ENCODE measurements at places on chromosomes 4 and X.

GRCh38 chr4:59122626-59123025, 2012.4 kb upstream of the IGFBP7 start:
- no peak for DNase-seq

DNA sequence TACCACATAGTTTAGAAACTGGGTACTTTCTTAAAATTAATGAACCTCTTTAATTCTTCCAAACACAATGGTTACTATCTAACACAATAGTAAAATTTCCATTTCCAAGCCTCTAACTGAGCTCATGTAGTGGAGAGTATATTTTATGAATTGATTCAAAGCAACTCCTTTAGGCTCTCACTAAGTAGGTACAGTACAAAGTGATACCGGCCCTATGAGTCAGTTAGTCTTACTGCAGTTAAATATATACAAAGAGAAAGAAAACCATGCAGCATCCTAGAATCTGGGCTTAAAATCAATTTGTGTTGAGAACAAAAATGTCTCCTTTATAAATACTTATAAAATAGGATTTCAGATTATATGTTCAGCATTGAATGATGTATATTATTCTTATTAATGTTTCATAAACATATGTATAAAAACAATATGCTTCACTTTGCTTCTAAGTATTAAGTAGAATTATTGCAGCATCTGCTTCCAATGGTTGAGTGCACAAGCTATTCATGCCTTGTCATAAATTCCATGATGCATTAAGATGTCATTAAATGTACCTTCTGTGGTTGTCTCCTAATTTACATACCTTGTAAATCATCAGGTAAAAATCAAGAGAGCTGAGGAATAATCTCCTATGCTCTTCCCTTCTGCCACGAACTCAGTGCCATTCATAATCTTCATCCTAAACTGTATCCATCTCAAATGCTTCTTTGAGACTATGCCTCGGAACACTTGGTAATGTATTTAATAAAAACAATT, 1037.8 kb downstream of the STPG2 start:
- DNase-seq: peak; percentile 61

DNA sequence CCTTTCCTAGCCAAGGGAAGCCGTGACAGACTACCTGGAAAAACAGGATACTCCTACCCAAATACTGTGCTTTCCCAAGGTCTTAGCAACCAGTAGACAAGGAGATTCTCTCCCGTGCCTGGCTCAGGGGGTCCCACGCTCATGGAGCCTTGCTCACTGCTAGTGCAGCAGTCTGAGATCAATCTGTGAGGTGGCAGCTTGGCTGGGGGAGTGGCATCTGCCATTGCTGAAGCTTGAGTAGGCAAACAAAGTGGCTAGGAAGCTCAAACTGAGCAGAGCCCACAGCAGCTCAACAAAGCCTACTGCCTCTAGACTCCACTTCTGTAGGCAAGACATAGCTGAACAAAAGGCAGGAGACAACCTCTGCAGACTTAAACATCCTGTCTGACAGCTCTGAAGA, 177.1 kb downstream of the PARM1 start:
- no peak for DNase-seq

- DNase-seq: no peak
These were observed 175.4 kb upstream of the FRG1 start for GRCh38 chr4:189765301-189765700.

GRCh38 chrX:87098477-87098876, 419.1 kb upstream of the KLHL4 start:
- DNase-seq: no peak

GRCh38 chr4:111228874-111229273, 606.0 kb upstream of the PITX2 start:
- no peak for DNase-seq

- DNase-seq: no peak
These were observed 106.3 kb downstream of the RPA4 start for GRCh38 chrX:96989830-96990571.

DNA sequence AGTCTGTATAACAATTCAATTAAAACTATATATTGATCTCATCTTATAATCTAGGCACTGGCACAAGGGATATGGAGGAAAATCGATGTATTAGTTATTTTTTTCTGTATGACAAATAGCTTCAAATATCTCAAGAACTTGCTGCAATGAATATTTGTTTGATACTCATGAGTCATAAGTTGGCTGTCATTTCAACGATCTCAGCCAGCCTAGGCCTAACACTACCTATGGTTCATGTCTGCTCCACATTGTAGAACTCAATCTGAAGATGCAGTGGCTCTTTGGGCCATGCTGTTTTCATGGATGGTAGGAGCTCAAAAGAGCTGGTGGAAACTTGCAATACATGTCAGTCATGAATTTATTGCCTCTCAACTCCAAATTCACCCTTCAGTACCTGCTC, 44.7 kb downstream of the MAGEB17 start:
- DNase-seq: no peak

GRCh38 chr4:94519925-94520789, 68.4 kb downstream of the PDLIM5 start:
- no peak for DNase-seq

- DNase-seq: no peak
These were observed 390.0 kb upstream of the NWD2 start for GRCh38 chr4:36854554-36854953.

GRCh38 chr4:178745203-178745602, 1303.0 kb upstream of the AGA start:
- DNase-seq: no peak

DNA sequence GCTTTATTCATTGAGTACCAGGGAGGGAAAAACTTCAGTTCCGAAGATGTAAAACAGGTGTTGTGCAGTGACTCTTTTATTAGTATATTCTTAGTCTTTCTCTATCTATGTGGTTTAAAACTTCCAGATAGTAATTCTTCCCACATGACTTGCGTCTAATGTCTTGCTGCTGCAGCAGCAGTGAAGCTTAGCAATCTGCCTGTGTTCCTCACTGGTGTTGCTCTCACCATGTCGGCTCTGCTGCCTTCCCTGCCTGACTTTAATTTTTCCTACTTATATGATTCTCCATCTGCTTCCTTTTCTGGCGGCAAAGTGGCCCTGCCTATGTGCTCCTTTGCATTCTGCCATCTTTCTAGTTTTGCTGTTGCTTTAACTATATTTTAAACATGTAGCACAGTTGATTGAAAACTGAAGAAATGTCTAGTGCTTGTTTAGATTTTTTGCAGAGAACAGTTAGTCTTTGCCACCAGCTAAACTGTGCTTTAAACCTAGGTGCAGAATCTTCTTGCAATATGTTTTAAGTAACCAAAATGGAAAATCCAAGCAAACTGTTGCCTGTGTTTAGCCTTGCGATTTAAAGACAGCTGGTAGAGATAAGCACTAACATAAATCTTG, 1934.2 kb upstream of the IGFBP7 start:
- DNase-seq: peak; percentile 2

DNA sequence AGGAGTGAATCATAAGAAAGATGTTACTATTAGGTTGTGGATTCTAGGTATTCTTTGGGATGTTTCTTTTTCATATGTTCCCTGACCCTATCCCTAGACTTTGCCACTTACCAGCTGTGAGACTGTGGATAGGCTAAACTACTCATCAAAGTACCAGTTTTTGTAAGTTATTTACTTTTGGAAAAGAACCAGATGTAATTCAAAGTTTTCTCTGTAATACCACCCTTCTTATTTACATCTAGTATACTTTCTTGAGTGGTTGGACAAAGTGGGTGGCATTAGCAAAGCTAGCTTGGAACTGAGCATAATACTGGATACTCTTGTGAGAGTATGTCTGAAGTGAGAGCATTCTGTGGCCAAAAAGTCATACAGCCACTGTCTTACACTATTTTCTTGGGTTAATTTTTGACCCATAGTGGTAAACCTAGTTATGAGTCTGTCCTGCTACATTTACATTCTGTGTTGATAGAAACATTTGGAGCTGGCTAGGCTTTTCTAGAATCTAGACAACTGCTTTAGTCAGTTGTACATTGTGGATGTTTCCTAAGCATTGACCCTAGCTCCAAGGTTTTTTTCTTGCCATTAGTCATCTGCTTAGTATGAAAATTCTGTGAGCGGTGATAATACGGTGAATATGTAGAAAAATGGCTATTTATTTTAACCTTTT, 41.7 kb downstream of the KDM6A start:
- DNase-seq: no peak

DNA sequence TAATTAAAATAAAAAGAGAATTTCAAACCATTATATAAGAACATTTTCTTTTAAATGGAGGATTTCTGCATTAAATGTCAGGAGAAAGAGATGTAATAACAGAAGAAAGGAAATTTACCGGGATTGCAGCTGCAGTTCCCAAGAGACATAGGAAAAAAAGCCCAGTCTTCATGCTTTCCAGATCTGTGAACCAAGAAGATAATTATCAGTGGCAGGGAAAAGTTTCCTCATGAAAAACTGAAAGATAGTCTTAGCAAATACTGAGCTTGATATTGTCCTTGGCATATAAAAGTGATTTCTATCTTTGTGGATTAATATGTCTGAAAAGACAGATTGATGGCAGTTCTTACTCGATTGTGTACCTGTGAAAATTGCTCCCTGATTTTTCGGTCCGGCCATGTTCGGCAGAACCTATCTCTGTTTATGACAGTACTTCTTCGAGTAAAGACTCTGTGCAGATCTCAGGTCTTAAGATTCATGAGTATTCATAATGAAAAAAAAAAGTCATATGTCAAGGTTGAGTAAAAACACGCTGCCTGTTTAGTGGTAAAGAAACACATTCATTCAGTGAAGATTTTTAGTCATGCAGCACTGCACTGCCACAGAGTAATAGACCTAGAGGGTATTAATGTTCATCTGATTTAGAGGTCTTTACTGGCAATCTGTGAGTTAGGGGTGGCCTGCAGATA, 29.6 kb downstream of the SPARCL1 start:
- no peak for DNase-seq

GRCh38 chrX:72088761-72089160, 43.0 kb downstream of the RTL5 start:
- no peak for DNase-seq

GRCh38 chr4:108334031-108334430, 165.3 kb upstream of the LEF1 start:
- no peak for DNase-seq

GRCh38 chr4:47274901-47275300, 188.6 kb downstream of the COMMD8 start:
- no peak for DNase-seq

GRCh38 chr4:184446132-184446658, 28.2 kb downstream of the IRF2 start:
- no peak for DNase-seq

DNA sequence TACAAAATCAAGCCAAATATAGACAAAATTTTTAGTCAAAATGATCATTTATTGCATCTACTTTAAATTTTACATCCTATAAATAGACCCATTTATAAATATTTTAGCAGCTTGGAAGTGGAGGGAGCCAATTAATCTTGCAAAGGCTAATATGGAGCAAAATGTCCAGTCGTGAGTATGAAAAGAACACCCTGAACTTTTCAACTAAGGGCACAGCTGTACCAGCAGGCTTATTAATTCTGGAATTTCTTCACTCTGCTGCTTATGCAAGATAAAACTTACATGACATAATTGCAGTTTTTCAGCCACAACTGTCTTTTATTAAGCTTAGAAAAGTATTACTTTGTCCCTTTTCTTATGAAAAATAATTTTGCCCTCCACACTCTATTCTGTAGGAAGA, 22.9 kb upstream of the USP53 start:
- DNase-seq: no peak

GRCh38 chr4:81627590-81627989, 155.9 kb upstream of the RASGEF1B start:
- no peak for DNase-seq

Measured in G401 (cell line).